Right cardiac atrium (tissue), 5 donors: ENCODE measurements at places on chromosomes 2 and 18.
A peak's percentile ranks its signal among the peaks of the same experiment; 100 is the strongest.

- no peak for DNase-seq
These were observed 13.6 kb downstream of the FLACC1 start for GRCh38 chr2:201343559-201343958.

DNA sequence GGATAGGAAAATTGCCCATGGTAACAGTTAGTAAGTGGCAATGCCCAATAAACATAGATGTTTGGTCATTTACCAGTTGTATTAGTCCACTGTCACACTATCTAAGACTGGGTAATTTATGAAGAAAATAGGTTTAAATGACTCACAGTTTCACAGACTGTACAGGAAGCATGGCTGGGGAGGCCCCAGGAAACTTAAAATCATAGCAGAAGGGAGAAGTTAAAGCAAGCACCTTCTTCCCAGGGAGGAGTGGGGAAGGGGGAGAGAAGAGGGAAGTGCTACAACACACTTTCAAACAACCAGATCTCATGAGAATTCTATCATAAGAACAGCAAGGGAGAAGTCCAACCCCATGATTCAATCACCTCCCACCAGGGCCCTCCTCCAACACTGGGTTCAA lies 23.4 kb downstream of the NR4A2 start:
- DNase-seq = no peak

GRCh38 chr2:128525653-128526052 lies 207.0 kb upstream of the HS6ST1 start:
- no peak for DNase-seq

GRCh38 chr2:187775651-187776050 lies 221.4 kb upstream of the TFPI start:
- no peak for DNase-seq

- no peak for DNase-seq
These were observed 278.7 kb upstream of the PXDN start for GRCh38 chr2:2022941-2023586.

GRCh38 chr2:69026026-69026425 lies 13.0 kb downstream of the ANTXR1 start:
- DNase-seq = no peak

DNA sequence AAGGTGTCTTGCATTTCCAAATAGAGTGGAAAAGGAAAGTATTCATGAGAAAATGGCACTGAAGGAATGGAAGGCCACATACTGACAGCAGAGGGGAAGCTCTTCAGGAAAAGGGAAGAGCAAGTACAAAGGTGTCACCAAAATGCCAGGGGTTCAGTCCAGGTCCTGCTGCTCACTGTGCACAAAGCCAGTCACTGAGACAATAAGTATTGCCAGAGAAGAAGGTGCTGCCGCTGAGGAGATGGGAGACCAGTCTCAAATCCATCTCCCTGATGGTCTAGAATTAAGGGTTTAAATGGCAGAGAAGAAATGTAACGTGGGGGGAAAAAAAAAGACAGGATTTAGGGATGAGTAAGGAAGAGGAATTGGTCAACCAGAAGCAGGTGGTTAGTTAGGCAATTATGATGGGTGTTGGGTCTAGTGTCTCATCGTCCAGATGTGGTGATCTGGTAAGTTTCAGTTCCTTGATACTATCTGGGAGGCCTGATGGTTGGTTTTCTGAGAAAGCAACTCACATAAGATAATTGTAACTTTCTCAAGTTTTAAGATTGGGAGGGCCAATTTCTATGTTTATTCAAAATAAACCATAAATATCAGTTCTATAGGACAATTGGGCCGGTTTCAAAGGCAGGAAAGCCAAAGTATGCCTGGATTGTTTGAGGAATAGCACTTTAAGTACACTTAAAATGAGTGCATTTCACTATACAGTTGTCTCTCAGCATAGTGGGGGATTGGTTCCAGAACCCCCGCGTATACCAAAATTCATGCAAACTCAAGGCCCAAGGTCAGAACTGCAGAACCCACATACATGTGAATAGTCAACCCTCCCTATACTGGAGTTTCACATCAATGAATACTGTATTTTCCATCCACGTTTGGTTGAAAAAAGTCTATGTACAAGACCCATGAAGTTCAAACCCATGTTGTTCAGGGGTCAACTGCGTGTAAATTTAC lies 109.1 kb upstream of the DNAJC10 start:
- no peak for DNase-seq

- DNase-seq = peak; percentile 69
These were observed 3.2 kb downstream of the GPR17 start for GRCh38 chr2:127649100-127649611.

DNA sequence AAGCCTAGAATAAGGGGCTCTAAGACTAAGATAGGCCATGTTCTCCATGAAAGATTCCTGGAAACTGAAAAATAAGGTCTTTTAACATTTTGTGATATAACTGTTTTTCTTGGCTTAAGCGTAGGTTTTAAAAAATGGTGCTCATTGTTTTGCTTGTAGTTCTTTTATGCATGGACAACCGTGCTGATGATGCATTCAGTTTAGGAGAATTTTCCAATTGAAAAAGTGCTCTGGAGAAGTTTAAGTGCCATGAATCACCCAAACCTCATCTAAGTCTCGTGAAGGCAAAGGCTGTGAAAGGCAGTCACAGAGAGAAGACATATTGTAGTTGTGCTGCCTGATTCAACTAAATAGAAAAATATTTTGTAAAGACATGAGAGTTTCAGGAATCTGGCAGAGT lies 111.8 kb upstream of the GAREM1 start:
- DNase-seq = no peak

GRCh38 chr2:99644419-99644787 lies 154.6 kb upstream of the REV1 start:
- DNase-seq = no peak

GRCh38 chr18:25334588-25334987 lies 17.4 kb downstream of the ZNF521 start:
- no peak for DNase-seq

DNA sequence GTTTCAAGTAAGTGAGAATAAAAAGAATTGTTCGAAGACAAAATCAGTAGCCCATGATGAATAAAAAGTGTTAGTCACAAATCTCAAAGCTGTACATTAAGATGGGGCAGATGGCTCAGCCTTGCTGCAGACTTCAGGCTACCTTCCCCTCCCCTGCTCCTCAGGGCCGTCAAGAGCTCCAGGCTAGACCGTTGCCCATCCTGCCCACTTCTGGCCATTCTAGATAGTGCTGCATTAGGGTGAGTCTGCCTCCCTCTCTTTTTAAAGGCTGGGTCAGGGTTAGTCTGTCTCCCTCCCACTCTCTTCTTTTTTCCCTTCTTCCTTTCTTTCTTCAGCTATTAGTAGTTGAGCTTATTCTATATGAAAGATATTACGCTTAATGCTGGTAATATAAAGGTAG lies 86.0 kb downstream of the MAPRE2 start:
- no peak for DNase-seq

DNA sequence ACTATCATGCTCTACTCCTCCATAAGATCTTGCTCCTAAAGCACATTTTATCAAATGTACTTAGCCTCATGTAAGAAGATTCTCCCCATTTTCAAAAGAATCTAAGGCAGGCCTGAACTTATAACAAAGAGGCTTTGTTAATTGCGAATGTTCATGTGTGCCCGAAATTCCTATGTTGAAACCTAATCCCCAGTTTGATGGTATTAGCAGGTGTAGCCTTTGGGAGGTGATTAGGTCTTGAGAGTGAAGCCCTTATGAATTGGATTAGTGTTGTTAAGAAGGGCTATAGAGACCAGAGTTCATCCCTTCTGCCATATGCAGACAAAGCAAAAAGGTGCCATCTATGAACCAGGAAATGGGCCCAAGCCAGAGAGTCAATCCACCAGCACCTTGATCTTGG lies 234.5 kb downstream of the PAX3 start:
- DNase-seq = no peak

- DNase-seq = no peak
These were observed 246.7 kb downstream of the DLGAP1 start for GRCh38 chr18:4208366-4208765.

DNA sequence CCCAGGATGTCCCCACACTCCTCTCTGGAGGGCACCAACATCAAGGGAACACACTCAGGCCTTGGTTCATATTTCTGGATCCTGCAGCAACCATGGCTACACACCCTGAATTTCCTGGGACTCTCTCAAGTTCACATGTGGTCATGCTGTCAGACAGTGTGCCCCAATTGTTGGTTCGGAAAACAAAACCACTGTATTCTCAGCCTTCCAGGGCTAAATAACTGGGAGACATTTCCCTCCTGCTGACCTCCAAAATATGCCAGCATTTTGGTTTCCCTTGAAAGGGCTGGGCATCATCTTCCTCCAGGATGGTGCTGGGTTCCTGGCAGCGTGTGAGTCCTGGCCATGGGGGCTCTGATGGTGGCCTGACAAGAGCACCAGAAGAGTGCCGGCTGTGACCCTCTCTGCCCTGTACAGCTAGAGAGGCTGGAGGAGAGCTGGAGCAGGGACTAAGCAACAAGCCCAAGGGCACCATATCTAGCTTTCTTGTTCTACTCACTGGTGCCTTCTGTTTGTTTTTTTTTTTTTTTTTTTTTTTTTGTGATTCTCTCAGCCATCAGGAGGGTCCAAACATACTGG lies 37.5 kb upstream of the WIPF1 start:
- DNase-seq = no peak
